ENCODE measurements at places on chromosomes 11 and 22. TPM values are rescaled to one million over a fixed set of nuclear protein-coding genes. Genes with fewer than 3 reads are reported as not detected.

DNA sequence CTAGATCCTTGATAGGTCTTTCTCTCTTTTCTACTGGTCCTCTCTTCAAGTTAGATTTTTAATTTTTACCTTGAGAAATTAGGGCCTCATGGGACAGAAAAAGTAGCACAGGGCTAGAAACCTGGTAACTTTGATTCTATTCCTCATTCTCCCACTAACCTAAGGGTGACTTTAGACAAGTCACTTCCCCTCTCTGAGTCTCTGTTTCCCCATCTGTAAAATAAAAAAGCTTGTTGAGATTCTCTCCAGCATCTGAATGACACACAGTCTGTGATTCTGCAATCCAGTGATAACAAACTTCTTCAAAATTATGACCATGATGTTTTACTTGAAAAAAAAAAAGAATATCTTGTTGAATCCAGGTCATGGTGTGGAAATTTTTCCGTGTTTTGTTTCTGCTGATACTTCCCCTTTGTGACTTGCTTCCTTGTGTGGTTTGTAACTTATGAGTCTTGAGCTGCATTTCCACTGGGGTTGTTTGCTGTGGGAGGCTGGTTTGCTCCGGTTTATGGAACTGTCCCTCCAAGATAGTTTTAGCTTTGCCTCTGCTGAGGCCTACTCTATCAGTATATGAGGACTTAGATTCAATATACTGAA lies 9.8 kb upstream of the MPEG1 start:
- DNase-seq = no peak

- DNase-seq = no peak
These were observed 104.9 kb downstream of the ARFGAP2 start for GRCh38 chr11:47071791-47072261.

Gene MPZL3
- total RNA-seq = 2.4 TPM

Gene UBQLN3
- total RNA-seq = 0.84 TPM

DNA sequence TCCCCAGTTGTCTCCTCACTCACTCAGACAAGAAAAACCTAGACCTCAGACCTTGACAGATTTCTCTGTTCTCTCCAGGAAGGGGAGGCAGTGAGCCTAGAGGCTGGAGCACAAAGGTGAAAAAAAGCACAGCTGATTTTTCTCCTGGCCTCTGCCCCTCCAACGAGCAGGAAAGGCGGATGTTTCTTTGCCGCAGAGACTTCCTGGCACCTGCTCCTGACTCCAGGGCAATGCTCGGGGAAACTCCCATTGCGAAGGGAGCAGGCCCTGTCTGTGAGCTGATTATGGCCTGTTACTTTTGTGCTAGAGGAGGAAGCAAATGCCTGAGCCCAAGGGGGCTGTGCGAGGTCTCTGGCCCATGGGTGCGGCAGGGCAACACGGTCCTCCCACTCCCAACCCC lies 25.4 kb downstream of the MS4A10 start:
- no peak for DNase-seq

DNA sequence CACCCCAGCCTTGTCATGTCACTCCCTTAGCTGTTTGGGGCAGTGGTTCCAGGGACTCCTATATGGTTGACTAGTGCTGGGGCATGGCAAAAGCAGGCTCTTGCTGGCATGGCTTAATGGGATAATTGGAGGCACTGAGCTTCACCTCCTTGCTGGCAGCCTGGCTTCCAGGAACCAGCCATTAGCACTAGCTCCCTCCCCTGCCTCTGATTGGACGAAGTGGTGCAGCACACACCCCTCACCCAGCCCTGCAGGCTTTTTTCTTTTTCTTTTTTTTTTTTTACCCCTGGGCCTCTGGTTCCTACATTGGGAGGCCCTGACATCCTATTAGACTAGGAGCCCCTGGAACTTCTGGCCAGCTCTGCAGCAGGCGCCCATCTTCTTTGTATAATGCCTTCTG lies 18.6 kb downstream of the PHLDB1 start:
- no peak for DNase-seq

- DNase-seq = no peak
These were observed 861.6 kb downstream of the METTL15 start for GRCh38 chr11:28969832-28970231.

Gene PRG3
- total RNA-seq = not detected

Gene SPA17
- 4.8 TPM for total RNA-seq

GRCh38 chr11:19772480-19772879 lies 59.8 kb downstream of the NAV2 start:
- no peak for DNase-seq

- no peak for DNase-seq
These were observed 24.6 kb downstream of the TRMU start for GRCh38 chr22:46360097-46360496.

- no peak for DNase-seq
These were observed 112.7 kb downstream of the PDE3B start for GRCh38 chr11:14756349-14756748.

- no peak for DNase-seq
These were observed 9.0 kb downstream of the SYN3 start for GRCh38 chr22:33049119-33049729.

Gene HOATZ
- not detected for total RNA-seq

Gene EFEMP2
- total RNA-seq = 53.2 TPM

DNA sequence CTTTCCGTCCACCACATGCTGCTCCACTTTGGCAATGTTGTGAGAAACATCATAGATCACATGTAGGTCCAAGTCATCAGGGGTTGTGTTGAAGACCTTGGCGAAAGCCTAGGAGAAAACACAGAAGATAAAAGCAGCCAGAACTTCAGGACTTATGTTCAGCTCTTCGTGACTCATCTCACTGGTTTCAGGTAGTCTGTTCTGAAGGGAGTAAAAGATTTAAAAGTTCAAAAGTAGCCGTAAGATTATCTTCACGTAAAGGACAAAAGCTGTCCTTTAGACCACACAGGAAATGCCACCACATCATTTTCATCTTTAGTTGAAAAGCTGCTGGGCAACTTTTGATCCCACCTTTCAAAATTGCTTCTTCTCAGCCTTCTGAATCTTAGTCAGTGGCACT lies 16.9 kb downstream of the RTCB start:
- no peak for DNase-seq

Gene UCP3
- total RNA-seq = 0.74 TPM

- no peak for DNase-seq
These were observed 9.7 kb upstream of the TCF20 start for GRCh38 chr22:42280140-42280539.

DNA sequence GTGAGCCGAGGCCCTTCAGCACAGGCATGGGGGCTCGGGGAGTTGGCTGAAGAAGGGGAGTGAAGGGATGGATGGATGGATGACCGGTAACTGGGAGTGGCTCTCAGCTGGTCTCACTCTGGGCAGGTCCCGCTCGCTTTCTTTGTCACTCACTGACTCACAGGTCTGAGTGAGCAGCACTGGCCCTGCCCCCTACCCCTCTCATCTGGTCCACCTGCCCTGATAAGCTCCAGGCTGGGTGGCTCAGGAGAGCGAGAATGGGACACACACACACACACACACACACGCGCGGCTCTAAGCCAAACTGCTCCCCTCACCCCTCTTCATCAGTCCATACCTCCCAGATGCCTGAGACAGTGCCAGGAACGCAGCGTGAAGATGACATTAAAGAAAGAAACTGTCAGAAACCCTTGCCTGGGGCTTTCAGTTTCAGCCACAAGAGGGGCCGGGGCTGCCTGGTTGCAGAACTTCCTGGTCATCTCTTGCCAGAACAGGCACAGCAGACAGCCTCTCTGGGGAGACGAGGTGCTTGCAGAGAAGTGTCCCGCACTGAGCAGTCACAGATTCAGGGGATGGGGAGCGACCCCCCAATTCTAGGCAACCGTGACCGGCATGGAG lies 16.5 kb upstream of the SHISAL1 start:
- no peak for DNase-seq

DNA sequence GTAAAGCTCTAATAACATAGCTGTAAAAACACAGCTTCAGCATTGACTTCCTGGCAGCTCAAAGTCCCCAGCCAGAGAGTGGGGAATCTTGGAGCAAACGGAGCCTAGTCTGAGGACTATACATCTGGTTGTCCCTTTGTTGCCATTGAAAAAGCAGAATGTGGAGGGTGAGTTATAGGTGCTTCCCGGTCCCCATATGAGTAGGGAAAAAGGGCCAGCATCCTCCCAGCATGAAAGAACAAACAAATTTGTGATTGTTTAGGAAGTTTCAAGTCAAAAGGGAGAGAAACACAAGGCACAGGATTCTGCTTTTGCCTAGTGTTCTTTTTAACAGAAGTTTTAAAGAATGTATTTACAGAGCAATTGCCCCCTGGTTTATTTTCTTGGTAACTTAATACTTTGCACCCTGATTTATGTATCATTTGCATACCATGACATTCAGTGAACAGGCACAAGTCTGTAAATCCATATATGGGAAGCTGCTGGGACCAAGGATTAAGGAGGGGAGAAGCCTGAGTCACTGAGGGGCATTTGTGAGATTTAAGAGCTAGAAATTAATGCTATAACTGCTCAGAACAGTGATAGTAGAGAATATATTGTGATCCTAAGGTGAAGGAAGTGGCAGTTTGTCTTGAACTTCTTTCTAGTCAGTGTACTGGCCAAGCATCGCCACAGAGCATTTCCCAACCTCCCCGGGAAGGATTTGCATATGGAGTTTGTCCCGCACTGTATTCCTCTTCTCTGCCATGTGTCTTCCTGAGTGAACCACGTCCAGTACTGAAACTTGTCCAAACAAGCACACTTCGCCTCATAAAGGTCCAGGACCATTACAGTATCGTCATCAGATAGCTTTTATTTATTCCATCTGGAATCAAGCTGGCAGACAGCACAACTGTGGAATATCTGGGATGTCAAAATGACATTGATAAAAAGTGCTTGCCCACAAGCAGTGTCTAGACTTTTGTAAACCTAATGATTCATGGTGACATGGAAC lies 103.0 kb downstream of the DBX1 start:
- no peak for DNase-seq

- DNase-seq = no peak
These were observed 18.4 kb upstream of the TMEM191C start for GRCh38 chr22:21448627-21449416.

Gene EMID1
- 1.5 TPM for total RNA-seq

DNA sequence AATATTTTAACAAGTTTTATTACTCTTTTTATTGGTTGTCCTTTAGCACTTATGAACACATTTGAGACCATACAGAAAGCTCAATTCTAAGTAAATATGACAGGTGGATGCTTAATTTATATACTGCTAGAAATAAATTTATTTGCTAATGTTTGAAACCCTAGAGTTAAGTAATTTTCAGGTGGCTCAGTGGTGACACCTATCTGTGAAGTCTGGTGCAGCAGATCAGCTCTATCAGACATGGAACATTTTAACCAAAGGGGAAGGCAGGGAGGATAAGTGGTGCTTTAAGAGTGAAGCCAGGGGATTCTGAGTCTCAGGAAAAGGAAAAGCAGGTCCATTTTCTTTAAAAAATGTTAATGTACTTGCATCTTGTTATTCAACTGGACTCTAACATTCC lies 175.8 kb downstream of the DSCAML1 start:
- DNase-seq = no peak

GRCh38 chr22:22386602-22387385 lies 121.7 kb downstream of the ZNF280B start:
- DNase-seq = no peak

DNA sequence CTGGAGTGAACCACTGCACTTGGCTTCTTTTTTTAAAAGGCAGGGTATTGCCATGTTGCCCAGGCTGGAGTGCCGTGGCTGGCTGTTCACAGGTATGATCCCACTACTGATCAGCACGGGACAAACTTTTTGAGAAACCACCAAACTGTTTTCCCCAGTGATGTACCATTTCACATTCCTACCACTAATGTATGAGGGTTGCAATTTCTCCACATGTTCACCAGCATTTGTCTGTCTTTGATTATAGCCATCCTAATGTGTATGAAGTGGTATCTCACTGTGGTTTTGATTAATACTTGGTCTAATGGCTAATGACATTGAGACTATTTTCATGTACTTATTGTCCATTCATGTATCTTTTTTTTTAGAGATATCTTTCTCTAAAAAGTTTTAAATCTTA lies 41.5 kb upstream of the EP300 start:
- DNase-seq = no peak

Gene TMEM126B
- 70.1 TPM for total RNA-seq

DNA sequence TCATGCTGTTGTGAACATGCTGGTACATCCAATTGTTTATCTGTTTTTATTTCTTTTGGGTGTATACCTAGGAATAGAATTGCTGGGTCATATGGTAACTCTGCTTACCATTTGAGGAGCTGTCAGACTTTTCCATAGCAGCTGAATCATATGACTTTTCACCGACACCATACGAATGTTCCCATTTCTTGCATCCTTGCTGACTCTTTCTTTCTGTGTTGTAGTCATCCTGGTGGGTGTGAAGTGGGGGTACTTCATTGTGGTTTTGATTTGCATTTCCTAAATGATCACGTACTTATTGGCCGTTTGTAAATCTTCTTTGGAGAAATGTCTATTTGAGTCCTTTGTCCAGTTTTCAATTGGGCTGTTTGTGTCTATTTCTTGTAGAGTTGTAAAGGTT lies 26.5 kb downstream of the ATXN10 start:
- DNase-seq = no peak

GRCh38 chr11:2210366-2211112 lies 38.9 kb upstream of the TH start:
- no peak for DNase-seq

Gene IGLL1
- total RNA-seq = not detected

- peak; percentile 50 for DNase-seq
These were observed 12.7 kb downstream of the GTPBP1 start for GRCh38 chr22:38718414-38718813.

- DNase-seq = no peak
These were observed 77.3 kb downstream of the COMMD9 start for GRCh38 chr11:36211761-36212430.

Gene PLEKHB1
- 8.2 TPM for total RNA-seq

Gene KLHL35
- total RNA-seq = 1.8 TPM

DNA sequence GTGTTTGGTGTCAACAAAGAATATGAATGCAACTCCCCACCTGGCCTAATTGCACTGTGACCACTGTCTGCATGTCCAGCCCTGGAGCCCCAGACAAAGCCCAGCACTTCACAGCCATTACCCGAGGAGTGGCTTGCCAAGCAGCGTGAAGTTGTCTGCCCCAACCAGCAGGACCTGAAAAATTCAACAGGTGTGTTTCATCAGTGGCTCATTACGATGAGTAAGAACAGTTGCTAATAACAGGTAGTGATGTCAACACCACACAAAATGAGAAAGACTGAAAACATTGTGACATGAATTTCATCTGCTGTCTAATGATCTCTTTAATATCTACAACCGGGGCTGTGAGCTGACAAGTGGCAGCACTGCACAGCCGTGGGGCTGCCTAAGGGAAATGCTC lies 10.3 kb downstream of the MRPL21 start:
- DNase-seq = no peak

Data from omental fat pad (tissue), 4 donors.